NK-92 treated with Interleukin-12 subunit alpha and Interleukin-12 subunit beta, amount 100 ng/mL, for 24 hours (cell line): ENCODE measurements at places on chromosomes 12 and 14.

- DNase-seq, result no peak
These were observed 107.8 kb downstream of the GCH1 start for GRCh38 chr14:54794796-54795195.

GRCh38 chr12:128992550-128992949 is 139.3 kb downstream of the GLT1D1 start:
- DNase-seq, result no peak

DNA sequence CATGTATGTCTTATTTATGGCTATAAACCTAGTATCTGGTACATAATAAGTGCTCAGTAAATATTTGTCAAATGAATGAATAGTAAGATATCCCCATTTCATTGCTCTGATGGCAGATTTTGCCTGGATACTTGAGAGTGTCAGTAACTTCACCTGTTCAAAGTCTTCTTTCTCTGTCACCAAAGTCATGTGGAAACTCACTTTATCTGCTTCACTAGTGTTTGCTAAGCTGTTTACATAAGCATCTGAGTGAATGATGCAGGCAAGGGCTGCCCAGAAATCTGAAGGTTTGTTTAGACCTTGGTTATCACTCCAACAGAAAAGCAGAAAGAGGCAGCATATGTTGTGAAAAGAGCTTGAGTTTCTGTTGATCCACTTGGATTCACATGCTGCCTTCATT is 4.3 kb downstream of the OR4E1 start:
- no peak for DNase-seq

GRCh38 chr14:100303179-100303578 is 3.1 kb downstream of the SLC25A29 start:
- DNase-seq, result no peak

GRCh38 chr14:100416081-100416680 is 93.0 kb downstream of the SLC25A47 start:
- DNase-seq, result no peak

DNA sequence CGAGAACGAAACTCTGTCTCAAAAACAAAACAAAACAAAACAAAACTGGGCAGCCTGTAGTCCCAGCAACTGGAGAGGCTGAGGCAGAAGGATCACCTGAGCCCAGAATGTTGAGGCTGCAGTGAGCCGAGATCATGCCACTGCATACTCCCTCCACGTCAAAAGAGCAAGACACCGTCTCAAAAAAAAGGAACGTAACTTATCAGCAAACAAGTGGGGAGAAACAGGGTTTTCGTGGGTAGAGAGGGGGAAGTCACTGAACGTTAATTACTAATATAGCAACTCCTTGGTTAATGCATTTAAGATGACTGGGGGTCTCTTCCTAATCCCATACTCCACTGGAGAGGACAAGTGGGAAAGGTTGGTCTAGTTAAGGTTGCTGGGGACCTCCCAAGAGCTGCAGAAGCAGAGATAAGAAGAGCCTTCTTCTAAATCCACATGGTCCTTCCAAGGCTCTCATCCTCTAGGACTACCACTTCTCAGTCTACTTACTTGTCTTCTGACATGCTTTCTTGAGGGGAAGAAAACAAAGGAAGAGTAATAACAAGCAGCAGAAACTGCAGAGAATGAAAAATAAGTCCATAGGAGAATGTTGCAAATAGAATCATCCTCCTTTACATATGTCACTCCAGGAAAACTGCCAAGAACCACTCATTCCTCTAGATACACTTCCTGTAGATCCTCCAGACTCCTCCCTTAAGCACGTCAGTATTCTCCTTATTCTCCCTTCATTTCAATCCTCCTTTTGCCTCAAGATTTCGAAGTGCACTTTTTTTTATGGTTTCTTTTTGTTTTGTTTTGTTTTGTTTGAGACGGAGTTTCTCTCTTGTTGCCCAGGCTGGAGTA is 5.8 kb downstream of the NUMB start:
- DNase-seq, result no peak

DNA sequence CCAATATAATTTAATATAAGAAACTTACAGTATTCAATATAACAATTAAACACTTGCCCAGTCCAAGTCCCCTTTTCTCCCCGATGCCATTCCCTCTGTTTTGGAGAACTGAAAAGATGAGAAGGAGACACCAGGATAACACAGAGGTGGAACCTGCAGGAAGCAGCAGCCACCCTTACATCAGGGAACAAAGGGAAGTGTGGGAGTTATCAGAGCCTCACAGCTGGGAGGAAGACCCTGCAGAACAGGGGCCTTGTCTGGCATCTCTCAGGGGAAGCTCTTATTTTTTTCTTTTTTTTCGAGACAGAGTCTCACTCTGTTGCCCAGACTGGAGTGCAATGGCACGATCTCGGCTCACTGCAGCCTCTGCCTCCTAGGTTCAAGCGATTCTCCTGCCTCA is 52.6 kb downstream of the CALM1 start:
- no peak for DNase-seq

- DNase-seq, result no peak
These were observed 32.2 kb upstream of the IGF1 start for GRCh38 chr12:102512523-102512922.

DNA sequence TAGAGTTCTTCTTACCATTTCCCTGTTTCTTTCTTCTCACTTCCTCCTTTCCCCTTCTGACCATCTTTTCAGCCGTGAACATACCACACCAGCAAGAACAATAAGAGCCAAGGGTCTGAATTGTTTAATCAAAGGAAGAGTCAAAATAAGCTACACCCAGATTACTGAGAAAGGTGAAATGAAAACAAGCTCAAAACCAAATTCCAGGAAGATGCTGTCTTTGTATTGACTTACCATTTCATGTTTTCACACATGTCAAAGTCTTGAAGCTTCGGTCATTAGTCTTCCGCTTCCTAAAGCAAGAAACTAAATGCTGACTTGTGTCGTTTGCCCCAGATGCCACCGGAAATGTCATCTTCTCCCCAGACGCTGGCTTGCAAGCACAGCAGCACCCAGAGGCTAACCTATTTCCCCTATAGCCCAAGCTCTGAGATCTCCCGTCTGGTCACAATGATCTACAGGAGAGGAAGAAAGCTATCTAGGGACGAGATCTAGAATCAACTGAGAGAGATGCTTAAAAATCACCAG is 136.5 kb upstream of the AMIGO2 start:
- peak; percentile 48 for DNase-seq

GRCh38 chr12:20444595-20445170 is 76.3 kb downstream of the PDE3A start:
- no peak for DNase-seq

- DNase-seq, result no peak
These were observed 400.9 kb upstream of the PDE3A start for GRCh38 chr12:19967431-19967830.

GRCh38 chr12:26646571-26646970 is 186.4 kb downstream of the ITPR2 start:
- DNase-seq, result no peak

- no peak for DNase-seq
These were observed 12.4 kb upstream of the SNAPC1 start for GRCh38 chr14:61749867-61750266.

GRCh38 chr14:54881235-54881760 is 21.3 kb downstream of the GCH1 start:
- DNase-seq, result no peak

DNA sequence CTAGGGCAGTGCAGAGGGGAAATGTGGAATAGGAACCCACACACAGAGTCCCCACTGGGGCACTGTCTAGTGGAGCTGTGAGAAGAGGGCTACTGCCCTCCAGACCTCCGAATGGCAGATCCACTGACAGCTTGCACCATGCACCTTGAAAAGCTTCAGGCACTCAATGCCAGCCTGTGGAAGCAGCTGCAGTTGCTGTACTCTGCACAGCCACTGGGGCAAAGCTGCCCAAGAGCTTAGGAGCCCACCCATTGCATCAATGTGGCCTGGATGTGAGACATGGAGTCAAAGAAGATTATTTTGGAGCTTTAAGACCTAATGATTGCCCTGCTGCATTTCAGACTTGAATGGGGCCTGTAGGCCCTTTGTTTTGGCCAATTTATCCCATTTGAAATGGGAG is 21.7 kb upstream of the CCDC88C start:
- no peak for DNase-seq

GRCh38 chr14:104264495-104265265 is 126.3 kb downstream of the KIF26A start:
- no peak for DNase-seq

DNA sequence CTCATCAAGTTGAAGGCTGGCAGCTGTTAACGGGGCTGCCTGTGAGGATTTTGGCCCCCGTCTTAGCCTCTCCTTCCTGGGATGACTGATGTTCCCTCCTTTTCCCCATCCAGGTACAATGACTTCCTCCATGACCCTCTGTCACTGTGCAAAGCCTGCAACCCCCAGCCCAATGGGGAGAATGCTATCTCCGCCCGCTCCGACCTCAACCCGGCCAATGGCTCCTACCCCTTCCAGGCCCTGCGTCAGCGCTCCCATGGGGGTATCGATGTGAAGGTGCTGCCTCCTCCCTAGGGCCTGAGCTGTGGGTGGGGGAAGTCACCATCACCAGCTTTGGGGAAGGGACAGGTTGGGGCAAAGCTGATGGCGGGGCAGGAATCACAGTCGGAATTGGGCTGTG is 16.1 kb downstream of the SDS start:
- no peak for DNase-seq

DNA sequence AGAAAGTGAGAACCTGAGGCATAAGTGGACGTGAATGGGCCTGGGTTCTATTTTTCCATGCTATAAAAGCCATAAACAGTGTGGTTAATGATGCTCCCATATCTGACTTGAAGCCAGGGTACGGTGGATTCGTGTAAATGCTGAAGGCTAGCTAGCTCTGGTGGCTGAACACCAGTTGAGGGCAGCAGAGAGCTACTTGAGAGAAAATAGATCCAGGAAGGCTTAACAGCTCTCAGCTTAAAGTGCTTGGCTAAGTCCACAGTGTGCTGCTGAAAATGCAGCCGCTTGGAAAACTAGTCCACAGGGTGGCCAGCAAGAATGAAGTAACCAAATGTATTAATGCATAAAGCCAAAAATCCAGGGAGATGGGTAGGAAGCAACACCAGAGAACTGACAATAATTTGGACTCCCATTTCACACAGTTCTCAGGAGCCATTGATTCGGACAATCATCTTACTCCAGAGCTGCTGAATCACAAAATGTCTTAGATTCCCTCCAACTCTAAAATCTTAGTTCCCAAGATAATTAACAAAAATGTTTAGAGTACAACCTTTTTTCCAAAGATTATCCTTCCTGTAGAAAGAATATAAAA is 15.0 kb upstream of the FOXG1 start:
- no peak for DNase-seq

DNA sequence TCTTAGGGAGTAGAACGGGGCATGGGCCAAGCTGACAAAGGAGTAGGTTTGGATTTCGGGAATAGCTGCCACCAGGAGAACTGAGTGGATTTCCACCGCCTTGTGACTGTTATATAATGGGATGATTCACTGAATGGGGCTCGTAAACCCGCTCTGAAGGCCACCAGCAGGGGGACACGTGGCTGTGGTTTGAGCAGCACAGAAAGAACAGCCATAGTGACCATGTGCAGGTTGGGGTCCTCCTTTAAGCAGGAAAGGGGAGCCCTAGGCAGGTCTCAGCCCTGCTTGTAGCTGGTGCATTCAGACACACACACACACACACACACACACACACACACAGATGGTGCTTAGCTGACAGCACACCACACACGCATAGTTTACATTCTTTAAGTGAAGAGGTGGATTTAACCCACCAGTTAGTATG is 8.6 kb upstream of the ASB2 start:
- no peak for DNase-seq

- no peak for DNase-seq
These were observed 88.1 kb upstream of the PTPRR start for GRCh38 chr12:71008616-71009015.

DNA sequence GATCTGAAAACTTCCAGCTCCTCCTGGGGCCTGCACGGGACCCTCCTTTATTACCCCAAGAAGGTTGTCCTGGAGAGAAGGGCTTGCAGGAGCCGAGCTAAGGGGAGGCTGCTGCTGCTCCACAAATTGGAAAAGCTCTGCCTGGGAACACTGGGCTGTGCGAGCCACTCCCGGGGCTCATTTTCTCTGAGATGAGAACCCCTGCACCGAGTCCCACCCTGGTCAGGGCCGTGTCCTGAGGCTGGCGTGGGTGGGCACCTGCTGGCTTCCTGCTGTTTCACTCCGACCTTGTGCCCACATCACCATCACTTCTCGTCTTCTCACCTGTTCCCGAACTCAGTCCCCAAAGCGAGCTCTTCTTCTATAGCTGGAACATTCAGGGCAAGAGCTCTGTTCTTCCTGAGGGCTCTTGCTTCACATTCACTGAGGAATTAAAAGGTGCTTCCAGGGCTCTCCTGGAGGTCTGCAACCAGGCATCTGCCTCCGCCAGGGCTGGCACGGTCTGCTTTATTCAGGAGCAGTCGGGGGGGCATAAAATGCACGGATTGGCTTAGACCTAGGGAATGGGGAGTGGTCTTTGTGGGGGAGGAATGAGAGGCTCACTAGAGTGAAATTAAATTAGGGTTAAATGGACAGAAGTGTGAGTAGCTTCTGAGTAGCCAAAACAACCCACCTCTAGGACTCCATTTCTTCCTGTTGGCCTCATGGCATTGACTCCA is 98.5 kb downstream of the ADGRD1 start:
- DNase-seq, result no peak

- DNase-seq, result no peak
These were observed 17.3 kb upstream of the TMPRSS12 start for GRCh38 chr12:50825372-50825838.

DNA sequence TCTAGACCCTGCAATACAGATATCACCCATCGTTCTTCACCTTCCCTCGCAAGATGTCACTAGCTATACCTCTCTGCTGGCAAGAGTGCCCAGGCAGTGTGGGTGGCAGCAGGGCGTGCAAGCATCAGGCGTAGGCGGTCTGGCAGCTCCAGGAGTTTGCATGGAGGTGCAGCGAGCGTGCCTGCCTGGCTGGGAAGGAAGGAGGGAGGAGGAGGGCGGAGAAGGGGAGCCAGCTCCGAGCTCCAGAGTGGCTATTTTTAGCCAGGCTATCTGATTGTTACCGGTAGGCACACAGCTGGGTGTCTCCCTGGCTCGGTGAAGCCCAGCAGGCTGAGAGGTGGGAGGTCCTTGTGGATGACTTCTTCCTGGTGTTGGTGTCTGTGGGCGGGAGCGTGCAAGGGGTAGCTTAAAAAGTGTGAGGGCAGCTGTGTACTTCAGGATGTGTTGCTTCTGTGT is 6.2 kb downstream of the FOXJ2 start:
- no peak for DNase-seq

DNA sequence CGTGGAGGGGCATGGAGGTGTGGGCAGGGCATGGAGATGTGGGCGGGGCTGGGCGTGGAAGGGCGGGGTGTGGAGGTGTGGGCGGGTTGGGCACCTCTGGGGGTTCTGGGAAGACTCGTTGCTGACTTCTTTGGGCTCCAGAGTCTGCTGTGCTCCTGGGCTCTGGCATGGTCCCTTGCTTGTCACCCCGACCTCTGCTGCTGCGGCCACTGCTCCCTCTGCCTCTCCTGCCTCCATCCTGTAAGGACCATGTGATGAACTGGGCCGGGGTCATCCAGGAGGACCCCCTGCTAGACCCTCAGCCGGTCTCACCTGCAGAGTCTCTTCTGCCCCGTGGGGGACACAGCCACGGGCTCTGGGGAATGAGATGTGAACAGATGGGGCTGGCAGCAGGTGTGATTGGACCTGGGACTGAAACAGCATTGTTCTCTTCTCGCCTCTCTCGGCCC is 15.3 kb downstream of the NOC4L start:
- no peak for DNase-seq
